ENCODE measurements at places on chromosomes 11 and 22. TPM values are rescaled to one million over a fixed set of nuclear protein-coding genes. Genes with fewer than 3 reads are reported as not detected.

- H3K4me1 ChIP-seq, result peaks cover 4% of the 10 kb centered on the region
- H3K36me3 ChIP-seq, result no peaks in the 10 kb centered on the region
- DNase-seq, result no peak
- no peak overlapping the region for H3K4me3 ChIP-seq
- H3K27me3 ChIP-seq, result no peaks in the 10 kb centered on the region
Observed at GRCh38 chr11:126060757-126061171, 1.9 kb downstream of the CDON start.

- no peaks in the 10 kb centered on the region for H3K4me1 ChIP-seq
- peaks cover 6% of the 10 kb centered on the region for H3K36me3 ChIP-seq
- H3K27ac ChIP-seq, result no peak overlapping the region
- H3K27me3 ChIP-seq, result no peaks in the 10 kb centered on the region
Observed at GRCh38 chr11:69874984-69875624, 55.9 kb upstream of the FGF3 start.

DNA sequence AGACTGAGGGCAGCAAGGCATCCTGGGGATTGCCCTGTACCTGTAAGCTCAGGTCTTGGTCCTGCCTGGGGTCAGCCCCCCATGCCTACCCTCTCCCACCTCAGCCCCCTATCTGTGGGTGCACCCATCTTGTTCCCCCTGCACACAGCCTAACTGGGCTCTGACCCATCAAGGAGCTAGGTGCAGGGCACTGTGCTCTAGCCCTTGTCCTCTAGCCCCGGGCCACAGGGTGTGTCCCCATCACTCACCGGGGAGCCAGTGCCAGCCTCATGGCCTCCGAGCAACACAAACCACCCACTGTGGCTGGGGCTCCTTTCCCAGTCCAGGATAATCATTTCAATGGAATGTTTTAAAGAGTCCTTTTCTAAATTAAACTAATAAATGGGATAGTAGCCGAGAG lies 293.9 kb upstream of the PLET1 start:
- H3K4me3 ChIP-seq, result no peak overlapping the region
- H3K36me3 ChIP-seq, result no peaks in the 10 kb centered on the region
- H3K27me3 ChIP-seq, result no peaks in the 10 kb centered on the region
- DNase-seq, result no peak
- H3K4me1 ChIP-seq, result no peaks in the 10 kb centered on the region

GRCh38 chr11:55956521-55956920 lies 13.2 kb downstream of the OR10AG1 start:
- no peak overlapping the region for H3K4me3 ChIP-seq
- H3K36me3 ChIP-seq, result peaks cover 13% of the 10 kb centered on the region
- H3K27me3 ChIP-seq, result no peaks in the 10 kb centered on the region
- H3K4me1 ChIP-seq, result no peaks in the 10 kb centered on the region
- no peak for DNase-seq

DNA sequence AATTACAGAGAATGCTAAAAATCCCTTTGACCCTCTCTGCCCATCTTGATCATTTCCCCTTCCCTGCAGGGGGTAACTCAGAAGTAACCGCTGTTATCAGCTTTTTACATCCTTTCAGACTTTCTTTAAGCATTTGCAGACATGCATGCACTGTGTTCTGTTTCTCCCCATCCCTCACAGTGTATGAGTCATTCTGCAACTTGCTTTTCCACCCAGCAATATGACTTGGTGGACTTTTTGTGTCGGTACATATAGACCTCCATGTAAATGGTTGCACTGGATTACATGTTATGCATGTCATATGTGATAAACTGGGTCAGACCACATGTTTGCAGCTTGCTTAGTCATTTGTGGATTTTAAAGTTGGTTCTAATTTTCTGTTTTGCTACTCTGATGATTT lies 87.7 kb upstream of the NECTIN1 start:
- no peak overlapping the region for H3K27ac ChIP-seq
- DNase-seq, result no peak
- no peaks in the 10 kb centered on the region for H3K27me3 ChIP-seq
- peaks cover 7% of the 10 kb centered on the region for H3K4me1 ChIP-seq

The RTN4RL2 gene
- 7.0 TPM for total RNA-seq

GRCh38 chr22:24185001-24185500 lies 3.8 kb downstream of the SUSD2 start:
- H3K27ac ChIP-seq, result no peak overlapping the region
- no peaks in the 10 kb centered on the region for H3K27me3 ChIP-seq
- no peak for DNase-seq
- H3K4me1 ChIP-seq, result no peaks in the 10 kb centered on the region
- no peak overlapping the region for H3K4me3 ChIP-seq
- H3K36me3 ChIP-seq, result no peaks in the 10 kb centered on the region

The RIC3 gene
- 23.7 TPM for total RNA-seq

DNA sequence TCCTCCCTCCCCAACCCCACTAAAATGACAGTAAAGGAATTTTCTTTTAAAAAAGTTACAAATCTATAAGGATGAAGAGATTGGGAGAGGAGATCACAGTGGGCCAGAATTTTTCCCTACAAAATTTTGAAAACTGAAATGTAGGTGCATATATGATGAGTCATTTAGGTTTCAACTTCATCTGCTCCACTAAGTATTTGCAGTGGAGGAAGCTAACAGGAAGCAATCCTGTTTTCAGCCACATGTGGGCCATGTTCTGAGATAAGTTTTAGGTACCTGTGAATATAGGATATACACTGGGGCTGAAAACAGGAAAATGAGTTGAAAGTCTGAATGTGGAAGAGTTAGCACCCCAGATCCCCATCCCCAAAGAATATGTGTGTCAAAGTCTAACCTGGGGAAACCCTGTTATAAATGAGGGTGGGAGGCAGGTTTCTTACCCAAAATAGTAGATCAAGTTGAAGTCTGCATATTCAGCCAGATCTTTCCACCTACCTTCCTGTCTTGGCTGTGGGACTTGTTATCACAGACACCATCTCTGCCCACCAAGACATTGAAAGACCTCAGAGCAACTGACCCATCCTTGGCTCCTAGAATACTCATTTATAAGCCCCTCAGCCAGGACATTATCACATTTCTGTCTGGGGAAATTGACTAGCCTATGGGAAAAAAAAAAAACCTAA lies 87.3 kb downstream of the PACS1 start:
- H3K27ac ChIP-seq, result no peak overlapping the region
- no peaks in the 10 kb centered on the region for H3K4me1 ChIP-seq
- H3K27me3 ChIP-seq, result no peaks in the 10 kb centered on the region
- no peak overlapping the region for H3K4me3 ChIP-seq
- H3K36me3 ChIP-seq, result no peaks in the 10 kb centered on the region

DNA sequence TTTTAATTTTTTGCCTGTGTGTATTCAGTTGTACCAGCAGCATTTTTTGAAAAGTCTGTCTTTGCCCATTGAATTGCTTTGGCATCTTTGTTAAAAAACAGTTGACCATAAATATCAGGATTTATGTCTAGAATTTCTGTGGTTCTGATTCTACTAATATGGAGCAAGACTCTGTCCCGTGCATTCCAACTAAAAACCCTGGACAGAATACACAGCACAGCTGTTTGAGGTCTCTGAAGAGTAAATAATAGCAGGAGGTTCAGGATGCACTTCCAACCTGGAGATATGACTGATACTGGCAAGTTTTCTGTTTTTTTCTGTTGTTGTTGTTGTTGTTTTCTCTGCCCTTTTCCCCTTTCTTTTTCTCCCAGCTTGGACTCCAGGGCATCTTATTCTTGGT lies 141.9 kb downstream of the TMEM135 start:
- no peaks in the 10 kb centered on the region for H3K27me3 ChIP-seq
- H3K4me1 ChIP-seq, result no peaks in the 10 kb centered on the region
- no peak overlapping the region for H3K4me3 ChIP-seq
- no peak for DNase-seq
- H3K27ac ChIP-seq, result no peak overlapping the region

The SCO2 gene
- total RNA-seq, result 3.3 TPM

- DNase-seq, result no peak
- H3K27me3 ChIP-seq, result no peaks in the 10 kb centered on the region
- H3K4me3 ChIP-seq, result no peak overlapping the region
- H3K4me1 ChIP-seq, result peaks cover 3% of the 10 kb centered on the region
- peaks cover 18% of the 10 kb centered on the region for H3K36me3 ChIP-seq
- no peak overlapping the region for H3K27ac ChIP-seq
Observed at GRCh38 chr22:29940526-29940925, 57.6 kb downstream of the MTMR3 start.

The UCP3 gene
- 0.85 TPM for total RNA-seq

The OR5A1 gene
- not detected for total RNA-seq

- no peaks in the 10 kb centered on the region for H3K4me1 ChIP-seq
- no peak overlapping the region for H3K4me3 ChIP-seq
- H3K27ac ChIP-seq, result no peak overlapping the region
- peak; percentile 52 for DNase-seq
- H3K27me3 ChIP-seq, result no peaks in the 10 kb centered on the region
- H3K36me3 ChIP-seq, result no peaks in the 10 kb centered on the region
Observed at GRCh38 chr11:6812390-6813005, 13.0 kb upstream of the OR6A2 start.

- H3K27ac ChIP-seq, result no peak overlapping the region
- no peaks in the 10 kb centered on the region for H3K27me3 ChIP-seq
- no peaks in the 10 kb centered on the region for H3K36me3 ChIP-seq
- no peak overlapping the region for H3K4me3 ChIP-seq
- H3K4me1 ChIP-seq, result no peaks in the 10 kb centered on the region
Observed at GRCh38 chr11:131481303-131481702, 110.9 kb downstream of the NTM start.

GRCh38 chr11:104682206-104682605 lies 216.1 kb downstream of the CASP12 start:
- H3K36me3 ChIP-seq, result 0 out of 2 replicates have a peak, but pooled peaks cover 2% of the 10 kb centered on the region
- peaks cover 2% of the 10 kb centered on the region for H3K4me1 ChIP-seq
- no peak overlapping the region for H3K4me3 ChIP-seq
- H3K27ac ChIP-seq, result no peak overlapping the region

GRCh38 chr22:17501679-17502285 lies 61.5 kb upstream of the SLC25A18 start:
- no peaks in the 10 kb centered on the region for H3K4me1 ChIP-seq
- DNase-seq, result no peak
- peaks cover 55% of the 10 kb centered on the region for H3K36me3 ChIP-seq

GRCh38 chr22:19097518-19097917 lies 24.7 kb downstream of the DGCR2 start:
- H3K27me3 ChIP-seq, result no peaks in the 10 kb centered on the region
- no peak for DNase-seq
- H3K27ac ChIP-seq, result no peak overlapping the region
- no peak overlapping the region for H3K4me3 ChIP-seq

The FOSL1 gene
- total RNA-seq, result 33.7 TPM

- peaks cover 35% of the 10 kb centered on the region for H3K36me3 ChIP-seq
- no peaks in the 10 kb centered on the region for H3K27me3 ChIP-seq
- H3K4me1 ChIP-seq, result no peaks in the 10 kb centered on the region
- no peak for DNase-seq
- H3K27ac ChIP-seq, result no peak overlapping the region
Observed at GRCh38 chr22:49825944-49826602, 1.6 kb downstream of the BRD1 start.

DNA sequence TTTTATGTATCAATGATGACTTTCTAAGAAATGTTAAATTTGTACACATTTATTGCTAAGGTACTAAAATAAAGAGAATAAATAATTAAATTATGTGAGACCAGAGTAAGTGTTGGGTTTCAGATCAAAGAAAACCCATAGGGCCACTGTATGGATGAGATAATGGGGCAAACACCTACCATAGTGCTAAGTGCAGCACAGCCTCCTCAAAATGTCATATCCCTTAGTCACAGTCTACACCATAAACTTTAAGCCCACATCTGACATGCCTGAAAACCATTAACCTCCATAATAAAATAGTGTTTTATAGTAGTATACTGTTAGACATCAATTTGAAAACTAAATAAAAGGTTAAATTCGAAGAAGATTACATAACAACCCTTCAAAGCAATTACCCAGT lies 37.5 kb downstream of the SESN3 start:
- no peak overlapping the region for H3K4me3 ChIP-seq
- no peak for DNase-seq
- no peak overlapping the region for H3K27ac ChIP-seq
- H3K4me1 ChIP-seq, result no peaks in the 10 kb centered on the region

DNA sequence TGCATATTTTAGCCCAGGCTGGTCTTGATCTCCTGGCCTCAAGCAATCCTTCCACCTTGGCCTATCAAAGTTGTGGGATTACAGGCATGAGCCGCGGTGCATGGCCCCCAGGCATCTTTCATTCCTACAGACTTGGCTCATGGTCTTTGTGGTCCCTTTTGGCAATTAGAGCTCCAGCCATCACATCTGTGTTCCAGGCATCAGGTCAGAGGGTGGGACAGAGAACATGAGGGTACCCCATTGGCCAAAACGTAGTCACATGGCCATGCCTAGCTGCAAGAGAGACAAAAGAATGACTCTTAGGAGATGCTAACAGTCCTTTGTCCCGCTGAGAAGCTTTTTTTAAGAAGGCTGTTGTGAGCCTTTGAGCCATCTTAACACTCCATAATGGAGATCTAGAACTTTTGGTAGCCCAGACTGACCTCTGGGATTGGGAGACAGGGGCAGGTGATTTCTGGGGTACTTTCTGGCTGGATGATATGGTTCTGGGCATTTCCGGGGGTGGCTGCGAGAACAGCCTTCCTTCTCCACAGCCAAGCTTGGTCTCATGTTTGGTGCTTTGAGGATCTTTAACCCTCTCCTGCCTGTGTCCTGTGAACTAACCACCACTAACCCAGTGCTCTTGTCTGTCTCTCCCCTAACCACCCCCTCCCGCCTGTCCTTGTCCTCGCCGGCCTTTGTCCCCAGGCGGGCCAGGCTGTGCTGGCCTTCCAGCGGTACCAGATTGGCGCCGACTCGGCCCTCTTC lies 18.4 kb upstream of the TAB1 start:
- H3K36me3 ChIP-seq, result peaks cover 7% of the 10 kb centered on the region
- no peak overlapping the region for H3K27ac ChIP-seq
- H3K4me3 ChIP-seq, result no peak overlapping the region
- DNase-seq, result no peak

The WDR74 gene
- total RNA-seq, result 121 TPM

The OR51E2 gene
- total RNA-seq, result not detected

- peaks cover 9% of the 10 kb centered on the region for H3K36me3 ChIP-seq
- H3K27ac ChIP-seq, result no peak overlapping the region
- H3K4me3 ChIP-seq, result no peak overlapping the region
- H3K4me1 ChIP-seq, result no peaks in the 10 kb centered on the region
Observed at GRCh38 chr11:122668562-122669090, 13.1 kb downstream of the UBASH3B start.

The SHISAL1 gene
- 3.0 TPM for total RNA-seq

- no peak overlapping the region for H3K4me3 ChIP-seq
- DNase-seq, result no peak
- H3K36me3 ChIP-seq, result no peaks in the 10 kb centered on the region
- H3K27me3 ChIP-seq, result no peaks in the 10 kb centered on the region
Observed at GRCh38 chr11:61893981-61894380, 2.6 kb upstream of the FADS3 start.
